HEK293T (cell line): ENCODE measurements at places on chromosomes 7 and 10.

- DNase-seq, result no peak
Observed at GRCh38 chr7:140668641-140669040, 4.1 kb upstream of the ADCK2 start.

DNA sequence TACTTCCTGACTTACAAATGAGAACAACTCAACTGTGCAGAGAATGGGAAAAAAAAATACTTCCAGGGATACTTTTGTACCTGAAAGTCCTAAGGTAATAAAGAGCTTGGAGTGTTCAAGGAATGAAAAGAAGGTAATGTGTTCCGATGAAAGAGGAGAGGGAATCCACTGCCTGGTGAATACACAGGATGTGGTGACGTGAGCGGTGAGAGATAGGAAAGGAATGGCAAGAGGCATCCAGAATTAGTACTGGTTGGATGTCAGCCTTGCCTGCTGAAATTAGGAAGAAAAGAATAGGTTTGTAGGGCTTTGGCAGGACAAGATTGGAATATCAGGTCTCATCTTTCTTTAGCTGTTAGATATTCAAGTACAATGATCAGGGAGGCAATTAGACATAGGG is 347.7 kb downstream of the POM121L12 start:
- no peak for DNase-seq

GRCh38 chr10:132774902-132775863 is 10.8 kb downstream of the NKX6-2 start:
- DNase-seq, result no peak

- no peak for DNase-seq
Observed at GRCh38 chr7:93188870-93189634, 37.2 kb downstream of the HEPACAM2 start.

GRCh38 chr7:15494711-15495110 is 67.1 kb downstream of the AGMO start:
- no peak for DNase-seq
